ENCODE measurements at places on chromosomes 4 and X.

DNA sequence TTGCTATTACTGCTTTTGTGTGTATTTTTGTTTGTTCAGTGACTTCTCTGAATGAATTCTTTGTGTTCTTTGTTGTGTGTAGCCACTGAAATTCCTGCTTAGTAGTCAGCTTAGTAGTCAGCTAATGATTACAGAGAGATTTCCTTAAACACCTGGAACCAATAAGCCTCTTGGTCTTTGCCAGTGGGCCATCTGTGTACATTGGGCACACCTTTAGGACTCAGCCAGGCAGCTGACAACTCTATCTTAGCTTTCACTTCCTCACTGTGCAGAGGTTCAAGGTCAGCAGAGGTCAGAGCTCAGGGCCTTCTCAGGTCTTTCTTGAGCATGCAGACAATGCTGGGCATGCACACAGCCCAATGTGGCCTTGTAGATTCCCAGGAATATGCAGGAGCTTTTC lies 59.3 kb downstream of the RWDD4 start:
- DNase-seq, result no peak

- no peak for DNase-seq
These were observed 435 bp downstream of the DCX start for GRCh38 chrX:111411557-111411956.

- DNase-seq, result no peak
These were observed 140.6 kb upstream of the SCML1 start for GRCh38 chrX:17596546-17597205.

DNA sequence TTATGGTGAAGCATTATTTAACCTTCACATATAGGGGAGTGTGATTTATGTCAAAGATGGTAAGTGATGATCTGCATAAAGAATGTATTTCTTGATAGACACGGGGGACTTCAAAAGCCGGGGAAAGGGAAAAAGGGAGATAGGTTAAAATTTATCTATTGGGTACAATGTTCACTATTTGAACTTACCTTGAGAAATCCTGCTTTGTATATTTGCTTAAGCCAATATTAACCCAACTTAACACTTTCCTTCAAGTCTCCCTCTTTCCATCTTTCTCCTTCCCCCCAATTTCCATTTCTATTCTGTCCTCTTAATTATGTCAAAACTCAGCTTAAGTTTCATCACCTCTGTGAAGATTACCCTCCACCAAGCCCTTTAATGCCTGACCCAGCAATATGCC lies 149.0 kb upstream of the ANK2 start:
- no peak for DNase-seq

DNA sequence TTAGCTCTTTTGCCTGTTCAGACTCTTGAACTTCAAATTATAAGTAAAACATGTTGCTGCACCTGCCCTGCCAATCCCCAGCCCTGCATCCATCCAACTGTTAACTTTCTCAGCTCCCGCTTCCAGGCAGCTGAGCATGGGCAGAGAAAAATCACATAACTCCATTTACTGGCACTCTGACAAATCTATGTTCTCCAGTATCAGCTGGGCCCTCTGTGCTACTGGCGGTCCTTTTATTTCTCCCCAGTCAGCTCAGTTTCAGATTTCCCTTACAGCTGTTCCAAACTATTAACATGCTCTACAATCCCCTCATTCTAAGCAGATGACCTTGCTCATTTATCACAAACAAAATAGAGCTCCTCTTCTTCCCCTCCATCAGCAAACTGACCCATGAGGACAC lies 240.4 kb upstream of the TET2 start:
- no peak for DNase-seq

DNA sequence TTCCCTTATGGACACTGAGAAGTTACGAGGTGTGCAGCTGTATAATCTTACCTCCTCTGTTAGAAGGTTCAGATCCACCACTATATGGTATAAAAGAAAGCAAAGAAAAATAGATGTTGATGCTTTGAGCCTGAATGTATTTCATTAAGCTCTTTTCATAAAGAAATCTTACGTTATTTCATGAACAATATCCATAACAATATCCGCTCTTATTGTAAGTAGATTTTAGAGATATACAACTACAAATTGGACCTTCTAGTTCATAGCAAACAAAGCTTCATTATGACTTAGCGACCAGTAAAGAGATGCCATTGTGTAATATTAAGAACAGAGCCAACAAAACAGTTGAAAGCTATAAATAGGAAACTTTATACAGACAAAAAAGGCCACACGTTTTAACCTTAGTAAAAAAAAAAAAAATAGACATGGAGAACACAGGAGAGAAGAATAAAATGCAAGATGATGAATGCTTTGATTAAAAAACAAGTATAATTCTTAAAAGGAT lies 203.6 kb downstream of the PDGFC start:
- no peak for DNase-seq

- no peak for DNase-seq
These were observed 1859.6 kb downstream of the C4orf33 start for GRCh38 chr4:130955520-130955919.

- no peak for DNase-seq
These were observed 12.7 kb upstream of the ACSL1 start for GRCh38 chr4:184838249-184839074.

- DNase-seq, result no peak
These were observed 154.8 kb upstream of the SLIT2 start for GRCh38 chr4:20096911-20097310.

DNA sequence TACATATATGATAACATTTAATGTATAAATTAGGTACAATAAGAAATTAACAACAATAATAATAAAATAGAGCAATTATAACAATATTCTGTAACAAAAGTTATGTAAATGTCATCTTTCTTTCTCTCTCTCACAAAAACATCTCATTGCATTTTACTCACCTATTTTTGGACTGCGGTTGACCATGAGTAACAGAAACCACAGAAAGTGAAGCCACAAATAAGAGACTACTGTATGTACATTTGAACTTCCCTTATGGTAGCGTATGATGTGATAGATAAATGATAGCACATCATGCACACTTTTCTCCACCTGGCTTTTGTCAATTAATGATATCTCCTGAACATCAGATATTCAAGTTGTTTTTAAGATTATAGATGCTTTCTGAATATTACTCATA lies 80.5 kb downstream of the HNRNPD start:
- no peak for DNase-seq

GRCh38 chr4:76305033-76305687 lies 1.4 kb upstream of the STBD1 start:
- no peak for DNase-seq

DNA sequence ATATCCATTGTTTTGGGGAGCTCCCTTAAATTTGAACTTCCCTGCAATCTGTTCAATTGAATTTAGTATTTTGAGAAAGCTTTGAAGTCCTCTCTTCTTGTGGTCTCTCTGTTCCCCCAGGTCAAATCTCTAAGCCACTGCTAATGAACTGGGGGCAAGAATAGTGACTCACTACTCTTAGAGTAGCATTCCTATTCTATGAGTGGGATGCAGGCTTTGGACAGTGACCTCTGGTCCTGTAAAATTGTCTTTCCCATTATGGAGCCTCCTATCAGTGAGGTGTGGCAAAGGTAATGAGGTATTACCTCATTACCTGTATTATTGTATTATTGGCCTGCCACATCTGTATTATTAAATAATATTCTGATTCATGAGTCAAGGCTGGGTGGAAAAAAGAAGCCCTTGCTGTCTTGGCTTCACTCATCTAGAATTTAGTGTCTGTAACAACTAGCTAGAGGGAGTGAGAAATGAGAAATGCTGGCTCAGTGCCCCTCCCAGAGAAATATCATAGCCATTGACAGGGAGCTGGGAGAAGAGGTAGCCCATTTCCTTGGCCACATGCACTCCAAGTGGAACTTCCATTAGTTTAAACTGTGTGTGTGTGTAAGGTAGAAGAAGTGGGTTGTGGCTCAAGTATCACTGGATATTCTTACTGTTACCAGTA lies 393.9 kb upstream of the CTSO start:
- no peak for DNase-seq
